ENCODE measurements at places on chromosomes 1 and 21.

GRCh38 chr1:94463765-94464330 lies 45.7 kb downstream of the ABCD3 start:
- DNase-seq: peak; percentile 16

DNA sequence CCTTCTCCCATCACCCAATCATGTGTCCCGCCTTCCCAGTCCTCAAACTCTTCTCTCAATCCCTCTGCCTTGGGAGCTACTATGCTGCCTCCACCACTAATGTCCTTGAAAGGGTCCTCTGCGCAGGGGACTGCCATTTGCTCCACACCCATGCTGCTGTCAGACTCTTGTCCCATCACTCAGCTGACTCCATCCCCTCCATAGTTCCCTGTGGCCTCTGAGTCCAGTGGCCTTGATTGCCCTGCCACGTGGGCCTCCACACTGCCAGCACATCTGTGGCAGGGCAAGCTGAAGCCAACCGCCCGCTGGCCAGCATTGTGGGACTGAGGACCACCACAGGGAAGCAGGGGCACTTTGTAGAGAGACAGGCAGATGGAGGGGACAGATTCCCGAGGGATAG lies 1.3 kb upstream of the TNNT2 start:
- no peak for DNase-seq

DNA sequence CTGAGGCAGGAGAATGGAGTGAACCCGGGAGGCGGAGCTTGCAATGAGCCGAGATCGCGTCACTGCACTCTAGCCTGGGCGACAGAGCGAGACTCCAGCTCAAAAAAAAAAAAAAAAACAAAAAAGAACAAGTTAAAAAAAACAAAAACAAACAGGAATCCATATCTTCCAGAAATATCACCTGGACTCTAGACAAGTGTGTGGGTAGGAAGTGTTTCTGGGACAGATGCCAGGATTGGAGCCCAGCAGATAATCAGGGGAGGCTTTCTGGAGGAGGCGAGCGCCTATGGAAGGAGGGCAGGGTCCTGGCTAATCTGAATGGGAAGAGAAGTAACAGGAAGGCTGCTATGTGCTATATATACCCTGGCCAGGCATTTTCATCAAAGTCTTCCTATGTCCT lies 43.6 kb upstream of the SYNC start:
- no peak for DNase-seq

DNA sequence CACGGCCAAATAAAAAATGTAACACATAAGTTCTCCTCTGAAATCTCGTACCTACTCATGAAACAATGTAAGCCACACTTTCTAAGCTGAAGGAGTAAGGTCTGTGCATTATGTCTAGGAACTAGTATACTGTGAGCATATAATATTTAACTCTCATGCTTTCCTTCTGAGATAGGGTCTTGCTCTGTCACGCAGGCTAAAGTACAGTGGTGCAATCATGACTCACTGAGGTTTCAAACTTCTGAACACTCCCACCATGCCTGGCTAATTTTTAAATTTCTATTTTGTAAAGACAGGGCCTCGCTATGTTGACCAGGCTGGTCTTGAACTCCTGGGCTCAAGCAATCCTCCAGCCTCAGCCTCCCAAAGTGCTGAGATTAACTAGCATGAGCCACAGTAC lies 71.3 kb downstream of the AHCTF1 start:
- no peak for DNase-seq

DNA sequence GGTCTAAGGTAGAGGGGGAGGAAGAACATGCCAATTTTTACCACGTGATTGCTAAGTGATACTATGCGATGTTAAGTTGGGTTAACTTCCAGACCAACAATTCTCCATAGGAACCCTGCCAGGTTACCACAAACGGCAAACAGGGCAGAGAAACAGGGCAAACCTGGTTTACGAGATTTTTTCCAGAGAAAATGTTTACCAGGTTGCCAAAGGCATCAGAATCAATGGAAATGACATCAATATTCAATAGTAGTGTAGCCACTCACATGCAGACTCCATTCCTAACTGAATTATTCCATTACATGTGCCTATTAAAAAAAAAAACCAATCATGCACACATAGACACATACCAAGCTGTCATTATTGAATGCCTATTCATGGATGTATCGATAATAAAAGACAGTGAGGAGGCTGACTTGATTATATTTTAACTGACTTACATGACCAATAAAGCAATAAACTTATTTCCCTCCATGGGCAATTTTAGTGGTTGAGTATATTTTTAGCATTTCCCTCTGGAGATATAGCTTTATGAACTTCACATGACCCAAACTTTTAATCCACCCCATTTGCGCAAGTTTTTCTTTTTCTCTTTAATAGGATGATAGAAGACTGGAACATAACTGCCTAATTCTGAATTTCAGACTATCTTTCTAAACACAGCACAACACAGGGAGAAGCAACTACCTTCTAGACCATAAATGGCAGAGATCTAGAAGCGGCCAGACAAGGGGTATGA lies 40.5 kb upstream of the KCNE1 start:
- no peak for DNase-seq

DNA sequence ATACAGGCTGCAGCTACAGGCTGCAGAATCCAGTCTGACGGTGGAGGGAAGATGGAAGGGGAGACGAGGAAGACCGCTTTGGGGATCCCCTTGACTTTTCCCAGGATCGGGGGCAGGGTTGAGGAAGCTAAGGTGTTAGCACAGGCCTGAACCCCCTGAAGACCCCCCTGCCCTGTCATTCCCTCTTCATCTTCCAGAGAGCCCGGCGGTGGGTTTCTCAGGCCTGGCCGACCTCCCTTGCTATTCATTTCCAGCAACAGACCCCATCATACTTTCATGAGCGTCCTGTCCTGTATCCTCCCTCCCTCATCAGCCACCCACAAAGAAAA lies 112.0 kb downstream of the PGBD5 start:
- no peak for DNase-seq

DNA sequence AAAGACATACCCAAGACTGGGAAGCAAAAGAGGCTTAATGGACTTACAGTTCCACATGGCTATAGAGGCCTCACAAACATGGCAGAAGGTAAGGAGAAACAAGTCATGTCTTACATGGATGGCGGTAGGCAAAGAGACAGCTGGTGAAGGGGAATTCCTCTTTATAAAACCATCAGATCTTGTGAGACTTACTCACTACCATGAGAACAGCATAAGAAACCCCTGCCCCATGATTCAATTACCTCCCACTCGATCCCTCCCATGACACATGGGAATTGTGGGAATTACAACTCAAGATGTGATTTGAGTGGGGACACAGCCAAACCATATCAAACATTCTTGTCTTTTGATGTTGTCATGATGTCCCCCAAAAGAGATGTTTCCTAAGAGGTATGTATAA lies 103.3 kb downstream of the DUSP10 start:
- no peak for DNase-seq

GRCh38 chr1:198185759-198186158 lies 29.0 kb downstream of the NEK7 start:
- no peak for DNase-seq

DNA sequence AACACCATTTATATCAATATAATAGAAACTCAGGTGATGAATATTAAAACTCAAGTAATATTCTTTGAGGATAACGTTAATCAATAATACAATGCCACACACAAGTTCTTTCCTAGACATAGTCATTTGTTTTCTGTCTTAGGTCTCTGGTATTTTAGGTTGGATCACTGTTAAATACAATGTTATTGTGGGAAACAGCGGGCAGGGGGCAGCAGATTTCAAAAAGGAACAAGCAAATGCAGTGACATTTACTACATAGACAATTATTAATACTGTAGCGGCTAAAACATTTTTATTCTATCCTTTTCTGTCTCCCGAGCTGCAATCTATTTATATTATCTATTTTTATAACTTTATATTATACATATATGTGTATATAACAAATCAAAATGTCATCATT lies 186.4 kb upstream of the ZNHIT6 start:
- DNase-seq: peak; percentile 33

DNA sequence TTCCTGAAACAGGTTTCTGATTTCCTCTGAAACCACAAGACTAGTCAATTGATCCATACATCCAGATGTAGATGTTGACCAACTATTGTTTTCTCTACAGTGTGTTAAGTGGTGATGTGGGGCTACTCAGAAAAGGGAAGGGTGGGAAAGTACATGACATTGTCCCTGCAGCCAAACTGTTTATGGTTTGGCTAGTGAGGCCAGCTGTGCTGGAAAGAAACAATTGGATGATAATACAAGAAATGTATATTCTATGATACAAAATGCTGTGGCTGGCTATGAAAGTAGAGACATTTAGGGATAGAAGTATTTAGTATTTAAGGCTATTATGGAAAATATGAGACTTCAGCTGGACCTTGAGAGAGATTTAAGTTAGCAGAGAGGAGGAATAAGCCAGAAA lies 244.5 kb downstream of the ADGRL2 start:
- DNase-seq: no peak

Measured in RWPE1 (cell line).